Stimulated activated effector memory CD8-positive, alpha-beta T cell treated with anti-CD3 and anti-CD28 coated beads, Interleukin-12 subunit alpha, Interleukin-12 subunit beta, amount 100 ng/mL, for 72 hours (primary cell): ENCODE measurements at places on chromosomes 3 and 15.

GRCh38 chr3:196621611-196622010 lies 17.9 kb upstream of the NRROS start:
- no peak for DNase-seq

- DNase-seq, result no peak
Observed at GRCh38 chr3:11555881-11556633, 87.7 kb downstream of the VGLL4 start.

DNA sequence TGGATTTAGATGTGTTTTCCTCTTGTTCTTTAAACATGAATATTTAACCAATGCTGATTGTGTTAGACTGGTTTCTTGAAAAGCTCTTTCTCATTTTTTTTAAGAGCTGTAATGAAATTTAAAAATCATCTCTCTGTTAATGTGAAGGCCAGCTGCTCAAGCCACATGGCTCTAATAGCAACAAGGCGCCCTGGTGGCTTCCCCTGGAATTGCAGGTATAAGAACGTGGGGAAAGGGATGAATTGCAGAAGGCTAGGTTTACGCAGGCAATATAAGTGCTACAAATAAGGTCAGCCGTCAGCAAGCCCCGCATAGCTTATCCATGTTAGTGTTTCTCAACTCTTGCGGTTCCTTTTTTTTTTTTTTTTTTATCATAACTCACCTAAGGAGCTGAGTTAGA lies 108.5 kb downstream of the SAMMSON start:
- no peak for DNase-seq

DNA sequence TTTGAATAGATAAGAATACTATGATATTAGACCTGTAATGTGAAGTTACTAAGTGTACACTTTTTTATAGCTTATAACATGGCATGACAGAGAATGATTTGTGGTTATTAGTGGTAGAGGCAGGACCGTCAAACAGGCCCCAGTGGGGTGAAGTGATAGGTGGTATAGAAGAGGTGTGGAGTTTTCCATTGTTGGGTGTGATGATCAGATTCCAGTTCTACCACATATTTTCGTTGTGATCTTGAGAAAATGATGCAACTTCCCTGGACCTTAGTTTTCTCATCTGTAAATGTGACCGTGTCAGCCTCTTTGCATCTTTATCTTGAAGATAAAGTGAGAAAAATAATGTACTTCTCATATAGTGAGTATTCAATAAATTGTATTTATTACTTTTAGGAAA lies 30.3 kb upstream of the UTS2B start:
- no peak for DNase-seq

- DNase-seq, result no peak
Observed at GRCh38 chr15:42772144-42772543, 35.2 kb upstream of the CDAN1 start.

GRCh38 chr15:84761607-84762131 lies 13.3 kb downstream of the ZNF592 start:
- no peak for DNase-seq

- DNase-seq, result no peak
Observed at GRCh38 chr3:31713816-31714215, 181.1 kb downstream of the STT3B start.

DNA sequence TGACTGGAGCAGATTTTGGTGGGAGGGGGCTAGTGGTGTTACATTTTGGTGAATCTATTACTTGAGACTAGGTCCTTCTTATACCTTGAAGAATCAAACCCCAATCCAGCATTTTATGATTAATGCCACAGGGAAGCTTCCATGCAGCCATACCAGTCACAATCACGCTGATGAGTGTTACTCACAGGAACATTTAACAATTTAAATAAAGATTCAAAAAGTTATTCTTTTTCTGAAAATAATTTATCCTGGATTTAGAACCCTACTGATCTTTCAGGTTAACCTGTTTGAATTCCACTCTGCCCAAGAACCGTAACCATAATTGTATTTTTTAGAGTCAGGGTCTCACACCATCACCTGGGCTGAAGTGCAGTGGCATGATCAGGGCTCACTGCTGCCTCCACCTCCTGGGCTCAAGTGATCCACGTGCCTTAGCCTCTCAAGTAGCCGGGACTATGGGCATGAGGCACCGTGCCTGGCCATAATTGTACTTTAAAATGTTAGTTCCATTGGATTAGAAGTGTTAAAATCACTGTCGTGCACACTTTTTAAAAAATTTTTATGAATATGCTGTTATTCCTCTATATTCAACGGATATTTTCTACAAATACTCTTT lies 929 bp upstream of the MTMR10 start:
- DNase-seq, result no peak

DNA sequence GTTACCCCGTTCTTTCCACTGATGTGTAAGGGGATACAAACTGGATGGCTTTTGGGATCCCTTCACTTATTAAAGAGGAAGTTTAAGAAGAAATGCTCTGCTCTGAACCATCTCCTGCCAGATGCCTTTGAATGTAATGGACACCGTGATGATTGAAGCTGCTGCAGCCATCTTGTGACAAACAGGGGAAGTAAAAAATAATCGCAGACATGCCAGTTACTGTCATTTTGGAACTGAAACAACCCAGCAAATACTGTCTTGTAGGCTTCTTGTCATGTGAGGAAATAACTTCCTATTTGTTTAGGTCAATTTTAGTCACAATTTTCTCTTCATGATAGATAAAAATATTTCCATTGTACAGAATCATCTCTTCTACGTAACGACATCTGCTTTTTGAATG lies 224.0 kb downstream of the CHL1 start:
- DNase-seq, result no peak

- DNase-seq, result no peak
Observed at GRCh38 chr3:146975476-146975875, 370.3 kb upstream of the PLSCR5 start.

DNA sequence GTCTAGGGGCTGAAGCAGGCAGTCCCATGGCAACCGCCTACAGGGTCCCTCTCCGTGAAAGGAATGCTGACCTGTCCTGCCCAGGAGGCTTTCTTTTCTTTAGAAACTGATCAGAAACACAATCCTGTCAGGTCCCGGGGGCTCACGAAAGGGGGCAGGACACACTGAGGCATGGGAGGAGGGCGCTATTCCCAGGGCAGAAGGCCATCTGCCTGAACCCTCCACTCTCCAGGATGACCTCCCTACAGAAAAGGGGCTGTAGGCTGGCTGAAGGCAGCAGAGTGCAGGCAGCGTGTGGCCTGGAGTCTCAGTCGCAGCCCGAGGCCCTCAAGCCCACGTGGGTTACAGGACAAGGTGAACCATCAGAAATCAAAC lies 18.4 kb upstream of the LRRK1 start:
- no peak for DNase-seq

DNA sequence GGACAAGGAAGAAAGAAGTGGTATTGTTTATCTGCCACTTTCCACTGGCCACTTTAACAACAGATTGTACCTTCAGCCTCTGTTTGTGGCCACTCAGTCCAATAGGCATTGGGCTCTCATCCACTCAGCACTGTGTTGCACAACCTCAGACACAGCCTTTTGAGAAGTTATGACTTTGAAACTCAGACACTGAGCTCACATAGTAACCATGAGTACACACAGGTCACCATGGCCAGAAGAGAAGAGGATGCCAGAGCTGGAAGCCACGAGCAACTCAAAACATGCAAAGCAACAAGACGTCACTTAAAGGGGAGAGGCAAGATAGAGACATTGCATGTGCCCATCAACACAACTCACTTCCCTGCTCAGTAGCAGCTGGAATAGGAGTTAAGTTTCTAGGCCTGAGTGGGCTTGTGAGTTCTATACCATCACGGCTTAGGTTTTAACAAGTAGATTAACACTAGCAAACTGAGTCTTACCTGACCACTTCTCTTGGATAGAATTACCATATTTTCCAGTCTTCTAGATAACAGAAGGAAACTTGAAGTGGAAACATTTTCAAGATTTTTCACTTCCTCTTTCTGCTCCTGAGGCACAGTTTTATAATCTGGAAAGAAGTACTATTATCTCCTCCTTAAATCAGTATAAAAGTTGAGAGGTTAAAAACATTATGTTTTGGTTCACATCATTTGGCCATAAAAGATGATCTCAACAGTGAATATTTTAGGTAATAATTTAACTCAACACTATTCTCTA lies 103.5 kb downstream of the IMPG2 start:
- DNase-seq, result no peak

GRCh38 chr3:69058947-69059224 lies 6.8 kb upstream of the TMF1 start:
- no peak for DNase-seq

DNA sequence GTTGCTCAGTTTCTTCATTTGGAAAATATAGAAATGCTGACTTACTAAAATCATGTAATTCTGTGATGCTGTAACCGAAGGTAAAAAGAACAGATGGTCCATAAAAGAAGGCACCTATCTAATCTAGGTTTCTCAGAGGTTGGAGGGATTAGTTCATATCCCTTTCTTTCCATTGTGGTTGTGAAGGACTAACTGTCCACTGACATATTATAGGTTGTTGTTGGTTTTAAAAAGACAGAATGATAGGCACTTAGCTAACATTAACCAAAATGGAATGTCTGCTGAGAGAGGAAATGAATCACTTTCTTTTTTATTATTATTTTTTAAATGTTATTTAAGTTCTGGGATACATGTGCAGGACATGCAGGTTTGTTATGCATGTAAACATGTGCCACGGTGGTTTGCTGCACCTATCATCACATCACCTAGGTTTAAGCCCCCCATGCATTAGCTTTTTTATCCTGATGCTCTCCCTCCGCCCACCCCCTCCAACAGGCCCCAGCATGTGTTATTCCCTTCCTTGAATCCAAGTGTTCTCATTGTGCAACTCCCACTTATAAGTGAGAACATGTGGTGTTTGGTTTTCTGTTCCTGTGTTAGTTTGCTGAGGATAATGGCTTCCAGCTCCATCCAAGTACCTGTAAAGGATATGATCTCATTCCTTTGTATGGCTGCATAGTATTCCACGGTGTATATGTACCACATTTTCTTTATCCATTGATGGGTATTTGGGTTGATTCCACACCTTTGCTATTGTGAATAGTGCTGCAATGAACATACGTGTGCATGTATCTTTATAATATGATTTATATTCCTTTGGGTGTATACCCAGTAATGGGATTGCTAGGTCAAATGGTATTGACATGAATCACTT lies 45.8 kb downstream of the ALDH1A2 start:
- DNase-seq, result no peak

DNA sequence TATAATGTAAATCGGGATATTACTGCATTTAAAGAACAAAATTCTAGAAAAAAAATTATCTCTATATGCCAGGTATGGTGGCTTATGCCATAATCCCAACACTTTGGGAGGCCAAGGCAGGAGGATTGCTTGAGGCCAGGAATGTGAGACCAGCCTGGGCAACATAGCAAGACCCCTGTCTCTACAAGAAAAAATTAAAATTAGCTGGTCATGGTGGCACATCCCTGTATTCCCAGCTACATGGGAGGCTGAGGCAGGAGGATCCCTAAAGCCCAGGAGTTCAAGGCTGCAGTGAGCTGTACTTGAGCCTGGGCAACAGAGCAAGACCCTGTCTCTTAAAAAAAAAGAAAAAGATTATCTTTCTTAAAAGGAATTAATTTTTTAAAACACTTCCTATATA lies 12.8 kb downstream of the SENP7 start:
- no peak for DNase-seq

- DNase-seq, result no peak
Observed at GRCh38 chr3:48467473-48468267, 21.1 kb downstream of the ATRIP start.

GRCh38 chr15:86885616-86886015 lies 805.9 kb downstream of the AGBL1 start:
- DNase-seq, result no peak

- no peak for DNase-seq
Observed at GRCh38 chr3:171389491-171389890, 70.7 kb downstream of the TNIK start.

GRCh38 chr15:42448281-42448680 lies 42.7 kb downstream of the ZNF106 start:
- no peak for DNase-seq

DNA sequence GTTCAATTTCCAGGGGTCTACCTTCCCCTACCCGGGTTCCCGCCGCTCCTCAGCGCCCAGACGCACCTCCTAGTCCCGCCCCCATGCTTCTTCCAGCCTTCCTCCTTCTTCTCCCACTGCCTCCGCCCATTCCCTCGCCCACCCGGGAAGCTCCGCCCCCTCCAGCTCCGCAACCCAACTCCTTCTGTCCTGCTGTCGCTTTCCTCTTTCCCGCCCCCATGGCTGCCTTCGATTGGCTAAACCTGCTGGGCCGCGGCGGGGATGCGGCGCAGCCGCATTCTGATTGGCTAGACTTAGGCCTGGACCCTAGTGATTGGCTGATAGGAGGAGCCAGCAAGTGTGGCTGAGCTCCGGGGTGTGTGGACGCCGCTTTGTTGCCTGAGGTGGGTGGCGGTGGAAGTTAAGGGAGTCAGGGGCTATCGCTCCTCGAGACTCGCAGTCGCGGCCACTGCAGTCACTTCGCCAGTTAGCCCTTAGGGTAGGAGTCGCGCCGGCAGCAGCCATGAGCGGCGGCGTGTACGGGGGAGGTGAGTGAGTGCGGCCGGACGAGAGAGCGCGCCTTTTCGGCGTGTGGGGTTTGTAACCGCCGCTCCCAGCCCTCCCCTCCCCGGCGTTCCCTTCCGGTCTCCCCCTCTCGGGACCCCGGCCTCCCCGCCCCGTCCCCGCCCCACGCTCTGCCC lies at the start of gene ACTL6A:
Gene ACTL6A (plus strand): TSS at position 336 of the 680 bp plus-strand sequence. CDS start 167 bp downstream, at position 503.
- peak; percentile 98 for DNase-seq

DNA sequence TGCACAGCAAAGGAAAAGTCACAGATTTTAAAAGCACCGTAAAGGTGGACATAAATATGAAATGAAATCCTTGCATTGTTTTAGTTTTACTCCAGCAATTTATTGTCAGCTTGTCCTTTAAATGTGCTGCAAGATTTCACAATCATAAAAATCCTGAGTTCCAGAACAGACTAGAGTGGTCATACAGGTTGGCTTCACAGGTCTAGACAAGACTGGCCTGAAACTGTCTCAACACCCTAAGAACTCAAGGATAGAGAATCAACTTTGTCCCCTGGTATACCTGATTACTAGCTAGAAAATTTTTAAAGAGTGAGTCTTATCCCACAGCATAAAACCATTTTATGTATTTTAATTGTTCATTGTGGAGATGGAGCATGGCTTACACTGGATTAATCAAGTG lies 521.7 kb upstream of the MCTP2 start:
- DNase-seq, result no peak

GRCh38 chr15:36802861-36803531 lies 223.6 kb downstream of the CDIN1 start:
- DNase-seq, result no peak

- DNase-seq, result peak; percentile 8
Observed at GRCh38 chr3:189563853-189564563, 67.2 kb upstream of the TP63 start.

DNA sequence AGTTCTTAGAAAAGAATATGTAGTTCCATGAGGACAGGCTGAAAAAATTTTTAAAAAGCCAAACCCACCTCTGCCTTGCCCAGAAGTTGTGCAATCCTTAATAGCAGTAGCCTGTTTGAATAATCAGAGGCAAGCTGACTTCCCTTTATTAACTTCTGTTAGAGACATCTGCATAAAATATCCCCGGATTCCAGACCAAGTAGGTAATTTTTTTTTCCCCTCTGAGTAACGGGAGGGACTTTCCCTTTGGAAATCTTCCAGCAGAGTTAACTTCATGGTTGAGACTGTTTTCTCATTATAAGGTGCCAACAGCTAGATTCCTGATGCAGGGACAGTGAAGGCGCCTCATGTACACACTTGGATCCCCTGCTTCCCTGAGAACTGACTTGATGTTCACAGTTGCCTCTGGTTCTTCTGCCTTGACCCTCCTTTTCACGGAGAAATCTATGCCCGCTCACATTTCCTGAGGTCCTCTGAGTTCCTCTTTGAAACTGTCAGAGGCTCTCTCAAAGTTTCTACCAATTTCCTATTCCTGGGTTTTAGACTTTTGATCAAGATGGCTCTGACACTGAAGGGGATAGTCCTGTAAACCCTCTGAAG lies 227.6 kb upstream of the BHLHE40 start:
- no peak for DNase-seq

- DNase-seq, result peak; percentile 22
Observed at GRCh38 chr3:142270407-142270806, 45.0 kb upstream of the GK5 start.
